ENCODE measurements at places on chromosomes 4 and X. TPM values are rescaled to one million over a fixed set of nuclear protein-coding genes. Genes with fewer than 3 reads are reported as not detected.
A peak's percentile ranks its signal among the peaks of the same experiment; 100 is the strongest.

GRCh38 chr4:71980976-71981375 is 50.8 kb upstream of the NPFFR2 start:
- H3K27ac ChIP-seq: no peak overlapping the region
- H3K27me3 ChIP-seq: no peaks in the 10 kb centered on the region
- H3K4me3 ChIP-seq: no peak overlapping the region
- H3K36me3 ChIP-seq: no peaks in the 10 kb centered on the region

DNA sequence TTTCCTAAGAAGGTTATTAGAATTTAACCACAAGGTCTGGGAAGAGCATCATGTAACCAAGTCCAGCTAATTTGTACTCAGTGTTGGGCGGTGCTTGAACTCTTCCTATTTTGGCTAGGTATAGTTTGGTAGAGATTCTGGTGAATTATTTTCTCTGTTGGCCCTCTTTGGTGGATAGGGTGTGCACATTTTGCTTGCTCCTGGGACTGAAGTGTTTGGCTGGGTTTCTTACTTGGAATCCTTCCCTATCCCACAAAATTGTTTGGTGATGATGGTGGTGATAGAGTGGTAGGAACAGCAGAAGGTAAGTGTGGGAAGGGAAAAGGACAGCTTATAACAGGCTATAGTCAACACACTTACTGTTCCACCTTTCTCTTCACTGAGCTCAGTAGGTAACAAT is 194.8 kb upstream of the GPC4 start:
- no peaks in the 10 kb centered on the region for H3K4me1 ChIP-seq
- H3K4me3 ChIP-seq: no peak overlapping the region
- no peaks in the 10 kb centered on the region for H3K36me3 ChIP-seq

DNA sequence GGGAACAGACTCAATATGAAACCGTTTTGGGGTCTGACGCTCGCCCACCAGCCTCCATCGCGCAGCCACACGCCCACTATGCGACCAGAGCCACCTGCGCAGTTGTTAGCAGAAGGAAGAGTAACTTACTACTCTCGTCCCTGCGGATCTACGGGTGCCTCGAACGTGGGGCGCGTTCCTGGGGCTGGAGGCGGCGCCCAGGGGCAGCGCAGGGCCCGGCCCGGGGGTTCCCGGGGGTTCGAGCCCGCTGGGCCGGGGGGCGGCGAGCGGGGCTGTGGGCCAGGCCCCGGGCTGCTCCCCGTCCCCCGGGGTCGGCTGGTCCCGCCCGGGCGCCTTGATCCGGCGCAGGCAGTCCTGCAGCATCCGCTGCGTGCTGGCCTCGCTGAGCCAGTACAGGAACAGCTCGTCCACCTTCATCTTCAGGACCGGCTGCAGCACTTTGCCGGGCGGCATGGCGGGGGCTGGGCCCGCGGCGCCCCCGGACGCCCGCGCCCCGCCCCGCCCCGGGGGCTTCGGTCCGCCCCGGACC is 404 bp downstream of the PPP2R3B start:
- no peak overlapping the region for H3K27ac ChIP-seq
- H3K27me3 ChIP-seq: no peaks in the 10 kb centered on the region
- peak overlapping the region; percentile 78 for H3K4me3 ChIP-seq
- H3K4me1 ChIP-seq: peaks cover 9% of the 10 kb centered on the region

IL9R gene
- 1.4 TPM for total RNA-seq

- no peak for DNase-seq
- peaks cover 2% of the 10 kb centered on the region for H3K27me3 ChIP-seq
- no peak overlapping the region for H3K4me3 ChIP-seq
- H3K36me3 ChIP-seq: no peaks in the 10 kb centered on the region
- H3K27ac ChIP-seq: no peak overlapping the region
Observed at GRCh38 chr4:144499777-144500176, 146.2 kb upstream of the HHIP start.

TMEM31 gene
- total RNA-seq: not detected

- no peaks in the 10 kb centered on the region for H3K36me3 ChIP-seq
- no peak overlapping the region for H3K4me3 ChIP-seq
- no peak overlapping the region for H3K27ac ChIP-seq
- H3K27me3 ChIP-seq: no peaks in the 10 kb centered on the region
Observed at GRCh38 chr4:184588893-184589292, 60.4 kb downstream of the CASP3 start.

DNA sequence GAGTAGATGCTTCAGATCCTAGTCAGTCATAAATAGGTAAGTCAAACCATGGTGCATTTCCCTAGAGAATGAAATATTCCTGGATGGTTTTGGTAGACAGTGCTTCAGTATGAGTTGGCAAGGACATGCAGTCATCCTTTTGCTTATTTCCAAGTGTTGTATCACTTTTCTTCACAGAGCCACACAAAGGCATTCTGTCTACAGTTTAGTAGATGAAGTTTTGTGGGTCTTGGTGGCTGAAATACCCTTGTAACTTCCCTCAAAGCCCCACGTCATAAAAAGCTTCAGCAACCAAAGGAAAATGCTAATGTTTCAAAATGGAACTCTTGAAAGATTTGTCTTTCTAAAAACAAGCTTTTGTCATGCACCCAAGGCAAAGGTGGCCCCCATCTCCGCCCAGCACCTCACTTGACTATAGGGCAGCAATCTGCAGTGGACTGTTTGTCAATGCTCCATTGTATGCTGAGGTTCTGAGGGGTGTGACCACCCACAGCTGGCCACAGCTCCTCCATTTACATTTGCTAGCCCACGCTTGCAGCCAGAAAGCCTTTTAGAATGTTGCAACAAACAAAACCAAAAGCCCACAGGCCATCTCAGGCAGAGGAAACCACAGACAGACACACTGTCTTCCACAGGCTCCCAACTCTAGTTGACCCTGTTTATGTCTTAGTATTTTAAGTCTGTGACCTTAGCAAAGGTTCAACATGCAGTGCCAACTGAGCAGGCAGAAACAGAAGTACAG is 87.1 kb upstream of the FAM9C start:
- no peak overlapping the region for H3K4me3 ChIP-seq
- no peaks in the 10 kb centered on the region for H3K27me3 ChIP-seq
- DNase-seq: no peak
- H3K27ac ChIP-seq: peak overlapping the region; percentile 13
- H3K36me3 ChIP-seq: no peaks in the 10 kb centered on the region

DNA sequence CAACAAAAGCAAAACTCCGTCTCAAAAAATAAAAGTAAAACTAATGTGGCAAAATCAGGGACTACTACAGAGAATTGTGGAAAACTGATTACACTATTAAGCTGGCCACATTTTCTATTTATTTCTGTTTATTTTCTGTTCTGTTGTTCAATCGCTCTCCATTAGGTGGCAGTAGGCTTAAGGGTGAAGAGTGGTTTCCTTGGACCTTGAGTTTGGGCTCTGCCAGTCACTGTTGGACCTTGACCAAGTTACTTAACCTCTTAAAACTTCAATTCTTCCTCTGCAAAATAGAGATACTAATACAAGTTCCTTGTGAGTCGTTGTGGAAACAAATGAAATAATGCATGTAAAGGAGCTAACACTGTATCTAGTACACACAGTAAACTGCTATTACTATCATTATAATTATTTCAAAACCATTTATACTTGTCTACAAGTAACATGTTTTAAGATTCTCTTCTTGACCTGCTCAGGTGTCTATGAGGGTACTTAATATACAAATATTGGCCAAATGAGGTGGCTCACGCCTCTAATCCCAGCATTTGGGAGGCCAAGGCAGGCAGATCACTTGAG is 15.2 kb downstream of the HSD17B11 start:
- H3K27me3 ChIP-seq: no peaks in the 10 kb centered on the region
- H3K4me1 ChIP-seq: peaks cover 4% of the 10 kb centered on the region
- no peak overlapping the region for H3K4me3 ChIP-seq
- peaks cover 18% of the 10 kb centered on the region for H3K36me3 ChIP-seq
- DNase-seq: no peak

- no peak overlapping the region for H3K4me3 ChIP-seq
- no peaks in the 10 kb centered on the region for H3K27me3 ChIP-seq
- H3K36me3 ChIP-seq: peaks cover 3% of the 10 kb centered on the region
- no peak for DNase-seq
- peaks cover 3% of the 10 kb centered on the region for H3K4me1 ChIP-seq
Observed at GRCh38 chrX:74119016-74119910, 184.7 kb upstream of the ZCCHC13 start.

DNA sequence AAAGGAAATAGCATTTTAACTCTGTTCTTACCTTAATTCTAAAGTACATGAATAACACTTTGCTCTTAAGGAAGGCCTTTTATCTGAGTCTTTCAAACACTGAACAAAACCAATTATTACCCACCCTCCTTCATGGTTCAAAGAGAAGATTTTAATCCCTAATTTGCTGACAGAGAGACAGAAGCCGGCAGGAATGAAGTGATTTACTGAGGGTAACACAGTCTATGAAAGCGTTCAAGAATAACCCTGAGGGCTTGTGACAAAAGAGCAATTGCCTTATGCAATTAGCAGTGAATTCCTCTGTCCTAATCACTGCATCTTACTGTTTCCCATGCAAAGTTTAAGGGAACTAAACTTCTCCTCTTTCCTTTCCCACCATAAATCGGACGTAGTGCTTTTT is 144.1 kb downstream of the PACRGL start:
- no peaks in the 10 kb centered on the region for H3K36me3 ChIP-seq
- H3K27me3 ChIP-seq: peaks cover 12% of the 10 kb centered on the region
- DNase-seq: no peak

- no peak overlapping the region for H3K4me3 ChIP-seq
- no peaks in the 10 kb centered on the region for H3K36me3 ChIP-seq
- no peaks in the 10 kb centered on the region for H3K27me3 ChIP-seq
- peaks cover 21% of the 10 kb centered on the region for H3K4me1 ChIP-seq
- DNase-seq: no peak
- H3K27ac ChIP-seq: no peak overlapping the region
Observed at GRCh38 chrX:150566734-150567182, 1.7 kb upstream of the MTM1 start.

DNA sequence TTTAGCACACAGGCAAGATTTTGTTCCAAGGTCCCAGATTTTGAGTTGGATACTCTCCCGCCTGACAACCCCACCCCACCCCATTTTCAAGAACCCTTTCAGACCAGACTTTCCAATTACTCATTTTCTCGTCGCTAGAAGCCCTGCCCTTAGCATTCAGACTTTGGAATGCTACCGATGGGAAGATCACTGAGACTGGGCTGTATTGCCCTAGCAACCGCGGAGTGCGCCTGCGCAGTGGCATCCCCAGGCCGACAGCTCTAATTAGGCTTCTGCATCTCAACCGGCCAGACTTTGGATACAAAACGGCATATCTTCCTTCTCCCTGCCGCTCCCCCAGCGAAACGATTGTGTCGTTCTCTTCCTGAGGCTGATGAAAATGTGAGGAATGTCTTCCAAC is 3.4 kb downstream of the MAGEE2 start:
- no peak overlapping the region for H3K27ac ChIP-seq
- H3K27me3 ChIP-seq: peaks cover 16% of the 10 kb centered on the region
- peaks cover 9% of the 10 kb centered on the region for H3K4me1 ChIP-seq
- DNase-seq: no peak

DNA sequence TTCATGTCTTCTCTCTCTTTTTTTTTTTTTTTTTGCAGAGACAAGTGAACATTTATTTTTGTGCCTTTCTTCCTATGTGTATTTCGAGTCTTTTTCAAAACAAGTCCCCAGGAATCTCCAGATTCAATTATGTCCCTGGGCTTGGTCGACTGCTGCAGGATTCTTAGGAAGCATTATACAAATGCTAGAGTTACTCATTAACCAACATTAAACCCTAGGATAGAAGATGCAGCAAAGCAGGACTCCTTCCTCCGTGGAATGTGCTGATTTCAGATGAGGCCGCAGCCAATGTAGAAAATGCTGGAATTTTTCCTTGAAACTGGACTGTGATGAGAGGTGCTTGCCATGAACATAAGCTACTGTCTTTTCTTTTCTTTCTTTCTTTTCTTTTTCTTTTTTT is 3.4 kb downstream of the ZNF81 start:
- DNase-seq: no peak
- H3K27me3 ChIP-seq: no peaks in the 10 kb centered on the region
- no peak overlapping the region for H3K4me3 ChIP-seq

- H3K36me3 ChIP-seq: peaks cover 6% of the 10 kb centered on the region
- H3K27ac ChIP-seq: no peak overlapping the region
- no peaks in the 10 kb centered on the region for H3K27me3 ChIP-seq
- DNase-seq: no peak
Observed at GRCh38 chrX:99421796-99422195, 988.3 kb downstream of the PCDH19 start.

KIT gene
- 0.08 TPM for total RNA-seq

EFNB1 gene
- 4.3 TPM for total RNA-seq

DNA sequence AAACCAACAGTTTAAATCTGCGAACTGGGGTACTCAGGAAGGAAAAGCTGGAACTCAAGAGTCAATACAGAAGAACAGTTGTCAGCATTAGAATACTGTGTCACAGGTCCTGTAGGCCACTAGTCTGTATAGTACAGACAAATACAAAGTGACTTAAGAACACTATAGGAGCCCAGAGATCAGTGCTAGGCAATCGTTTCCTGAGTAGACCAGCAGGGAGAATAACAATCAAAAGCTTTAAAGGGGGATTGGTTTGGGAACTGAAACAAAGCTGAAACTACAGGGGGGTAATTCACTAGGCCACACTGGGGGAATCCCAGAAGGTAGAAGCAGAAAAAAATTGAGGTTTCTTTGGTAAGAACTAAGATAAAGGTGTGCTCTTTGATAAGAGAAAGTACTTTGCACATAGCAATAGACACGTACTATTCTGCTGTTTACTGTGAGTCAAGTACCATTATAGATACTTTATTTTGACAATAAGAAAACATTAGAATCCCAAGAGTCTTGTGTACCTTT is 339.7 kb downstream of the PCDH19 start:
- no peaks in the 10 kb centered on the region for H3K36me3 ChIP-seq
- H3K27me3 ChIP-seq: no peaks in the 10 kb centered on the region
- H3K4me3 ChIP-seq: no peak overlapping the region
- DNase-seq: no peak

DNA sequence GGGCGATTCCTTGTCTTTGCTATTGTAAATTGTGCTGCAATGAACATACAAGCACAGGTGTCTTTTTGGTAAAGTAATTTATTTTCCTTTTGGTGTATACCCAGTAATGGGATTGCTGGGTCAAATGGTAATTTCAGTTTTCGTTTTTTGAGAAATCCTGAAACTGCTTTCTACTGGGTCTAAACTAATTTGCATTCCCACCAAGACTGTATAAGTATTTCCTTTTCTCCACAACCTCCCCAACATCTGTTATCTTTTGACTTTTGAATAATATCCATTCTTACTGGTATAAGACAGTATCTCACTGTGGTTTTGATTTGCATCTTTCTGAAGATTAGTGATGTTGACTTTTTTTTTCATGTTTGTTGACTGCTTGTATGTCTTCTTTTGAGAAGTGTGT is 2506.0 kb downstream of the PCDH7 start:
- H3K4me3 ChIP-seq: no peak overlapping the region
- H3K27ac ChIP-seq: no peak overlapping the region
- H3K36me3 ChIP-seq: no peaks in the 10 kb centered on the region
- no peak for DNase-seq
- no peaks in the 10 kb centered on the region for H3K27me3 ChIP-seq

- DNase-seq: no peak
- no peak overlapping the region for H3K27ac ChIP-seq
- H3K36me3 ChIP-seq: no peaks in the 10 kb centered on the region
- no peak overlapping the region for H3K4me3 ChIP-seq
- no peaks in the 10 kb centered on the region for H3K4me1 ChIP-seq
- peaks cover 12% of the 10 kb centered on the region for H3K27me3 ChIP-seq
Observed at GRCh38 chr4:138636781-138637180, 378.8 kb upstream of the NOCT start.
